Forelimb muscle (tissue), 1 donor: ENCODE measurements at places on chromosomes 3 and 15.

- no peak for DNase-seq
Measured at GRCh38 chr3:49998326-49998725, 58.4 kb downstream of the RBM6 start.

GRCh38 chr3:153658136-153658535, 463.1 kb upstream of the ARHGEF26 start:
- no peak for DNase-seq

DNA sequence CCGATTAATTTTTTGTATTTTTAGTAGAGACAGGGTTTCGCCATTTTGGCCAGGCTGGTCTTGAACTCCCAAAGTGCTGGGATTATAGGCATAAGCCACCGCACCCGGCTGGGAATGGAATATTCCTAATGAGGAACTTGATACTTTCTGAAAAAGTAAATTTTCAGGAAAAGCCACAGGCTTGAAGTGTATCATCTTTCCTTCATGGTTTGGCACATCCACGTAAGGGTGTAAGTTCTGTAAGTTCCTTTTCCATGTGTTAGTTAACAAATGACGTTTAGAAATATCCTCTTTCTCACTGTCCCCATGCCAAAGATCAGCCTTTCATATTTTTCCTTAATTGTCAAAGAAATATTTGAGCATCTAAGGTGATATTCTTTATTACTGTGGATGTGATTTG, 24.9 kb downstream of the TMEM45A start:
- no peak for DNase-seq

DNA sequence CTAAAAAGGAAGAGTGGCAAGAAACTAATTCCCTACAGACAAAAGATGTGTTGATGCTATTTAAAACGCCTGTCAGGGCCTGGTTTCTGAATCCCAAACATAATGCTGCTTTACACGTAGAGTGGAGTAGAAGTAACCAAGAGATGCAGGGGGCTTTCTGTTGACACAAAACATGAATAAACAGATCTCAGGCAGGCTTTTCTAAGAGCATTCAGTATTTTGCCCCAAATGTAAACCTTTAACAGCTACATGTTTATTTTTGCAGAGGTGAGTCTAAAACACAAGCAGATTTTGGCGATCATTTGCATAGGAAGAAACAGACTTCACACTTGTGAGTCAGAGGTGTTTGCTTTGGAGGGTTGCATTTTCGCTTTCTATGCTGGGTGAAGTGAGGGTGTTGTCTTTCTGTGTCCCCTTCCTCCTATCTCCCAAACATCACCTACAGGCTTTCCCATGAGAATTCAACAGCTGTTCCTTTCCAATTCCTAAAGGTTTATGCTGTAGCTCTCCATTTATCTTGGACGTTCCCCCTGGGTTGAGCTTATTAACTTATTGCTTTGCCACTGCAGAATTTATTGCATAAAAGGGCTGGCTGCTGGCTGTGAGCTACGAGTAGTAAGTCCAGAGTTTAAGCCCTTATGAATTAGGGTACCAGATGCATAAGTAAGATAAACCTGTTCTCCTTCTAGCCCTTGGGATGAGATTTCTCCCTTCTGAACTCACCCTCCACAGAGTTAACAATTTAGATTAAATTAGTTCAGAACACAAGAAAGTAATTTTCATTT, 156.7 kb downstream of the DIPK2A start:
- no peak for DNase-seq

- DNase-seq: no peak
Measured at GRCh38 chr3:79846148-79846933, 78.5 kb upstream of the ROBO1 start.

DNA sequence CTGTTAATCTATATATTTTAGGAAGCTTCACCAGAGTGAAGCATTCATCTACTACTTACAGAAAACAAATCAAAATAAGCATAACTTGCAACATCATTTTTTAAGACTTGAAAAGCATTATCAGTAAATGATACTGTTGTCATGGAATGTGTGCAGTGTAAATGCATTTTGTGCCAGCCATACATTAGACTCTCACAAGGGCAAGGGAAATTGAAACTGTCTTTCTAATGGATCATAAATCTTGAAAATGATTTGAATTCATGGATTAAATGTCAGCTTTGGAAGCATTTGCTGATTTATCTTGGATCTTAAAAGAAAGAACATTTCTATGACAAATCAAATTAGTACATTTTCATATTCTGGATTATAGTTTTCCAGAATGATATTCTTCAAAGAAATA, 338.3 kb upstream of the SGO1 start:
- no peak for DNase-seq

- no peak for DNase-seq
Measured at GRCh38 chr15:49901996-49902684, 216.9 kb downstream of the ATP8B4 start.

DNA sequence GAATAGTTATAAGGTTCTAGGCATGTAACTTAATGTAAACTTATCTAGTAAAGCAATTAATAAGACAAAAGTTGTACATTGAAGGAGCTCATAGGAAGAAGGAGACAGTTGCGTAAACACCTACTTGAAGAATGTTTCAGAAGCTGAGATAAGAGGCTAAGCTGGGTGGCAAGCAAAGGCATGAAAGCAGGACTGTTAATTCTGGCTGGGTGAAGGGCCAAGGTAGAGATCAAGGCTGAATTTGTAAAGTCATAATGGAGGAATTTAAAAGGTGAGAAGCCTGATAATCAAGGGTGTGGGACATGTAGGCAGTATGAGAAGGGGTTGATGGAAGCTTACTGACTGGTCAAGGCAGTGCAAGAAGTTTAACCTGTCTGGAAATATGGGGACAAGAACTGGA, 80.4 kb upstream of the TGFBR2 start:
- no peak for DNase-seq

DNA sequence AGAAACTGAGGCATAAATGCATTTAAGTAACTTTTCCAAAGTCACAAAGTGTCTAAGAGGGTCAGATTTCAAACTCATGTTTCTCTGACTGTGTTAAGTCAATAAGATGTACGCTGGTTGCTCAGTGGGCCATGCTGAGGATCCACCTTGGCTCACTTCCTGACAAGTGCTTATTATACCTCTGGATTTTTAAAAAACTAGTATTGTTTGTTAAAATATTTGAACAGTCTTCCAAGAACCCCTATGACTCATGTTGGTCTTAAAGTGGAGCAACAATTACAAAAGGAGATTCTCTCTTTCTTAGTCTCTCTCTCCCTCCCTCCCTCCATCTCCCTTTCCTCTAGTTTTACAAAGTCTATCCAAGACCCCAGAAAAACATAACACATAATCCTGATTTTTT, 1050.2 kb downstream of the AGBL1 start:
- no peak for DNase-seq

DNA sequence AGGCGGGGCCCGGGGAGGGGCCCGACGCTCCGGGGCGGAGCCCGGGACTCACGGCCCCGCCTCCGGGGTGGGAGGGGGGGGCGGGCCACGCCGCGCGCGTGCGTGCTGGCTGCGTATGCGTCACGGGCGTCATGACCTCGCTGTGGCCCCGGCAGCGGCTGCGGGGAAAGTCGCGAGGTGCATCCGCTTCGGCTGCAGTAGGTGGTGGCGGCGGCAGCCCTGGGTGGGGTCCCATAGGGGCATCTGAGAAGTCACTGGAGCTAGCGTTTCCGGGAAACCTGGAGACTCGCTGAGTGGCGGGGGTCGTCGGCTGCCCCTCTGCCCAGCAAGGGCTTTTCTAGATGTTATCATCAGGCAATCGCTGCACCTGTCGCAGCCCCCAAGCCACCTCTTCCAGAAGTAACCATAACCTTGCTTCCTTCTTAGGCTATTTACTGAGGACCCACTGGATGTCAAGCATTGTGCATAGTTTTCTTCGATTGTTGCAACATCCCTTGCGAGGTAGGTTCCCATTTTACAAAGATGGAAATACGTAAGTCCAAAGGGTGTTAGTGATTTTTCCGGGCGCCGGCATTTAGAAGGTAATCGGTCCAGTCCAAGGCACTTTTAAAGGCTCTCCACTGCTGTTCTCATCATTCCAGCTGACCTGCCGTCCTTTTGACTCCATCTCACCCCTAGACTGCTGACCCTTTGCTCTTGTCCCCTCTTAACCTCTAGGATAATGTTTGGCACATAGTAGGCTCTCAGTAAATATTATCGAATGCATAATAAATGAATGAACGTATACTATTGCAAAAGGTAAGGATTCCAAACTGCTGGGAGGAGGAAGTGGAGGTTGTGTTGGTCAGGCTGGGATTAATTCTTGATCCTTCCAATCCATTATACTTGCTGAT, at the start of gene GDPGP1:
TSS of gene GDPGP1 (plus strand) at position 114 of the 893 bp plus-strand sequence. CDS start 6,700 bp downstream, outside the sequence.
- DNase-seq: no peak

GRCh38 chr3:45211466-45212094, 14.5 kb downstream of the TMEM158 start:
- DNase-seq: no peak

- no peak for DNase-seq
Measured at GRCh38 chr3:157931517-157931916, 174.7 kb downstream of the SHOX2 start.

GRCh38 chr3:10599444-10599843, 94.1 kb upstream of the ATP2B2 start:
- no peak for DNase-seq

DNA sequence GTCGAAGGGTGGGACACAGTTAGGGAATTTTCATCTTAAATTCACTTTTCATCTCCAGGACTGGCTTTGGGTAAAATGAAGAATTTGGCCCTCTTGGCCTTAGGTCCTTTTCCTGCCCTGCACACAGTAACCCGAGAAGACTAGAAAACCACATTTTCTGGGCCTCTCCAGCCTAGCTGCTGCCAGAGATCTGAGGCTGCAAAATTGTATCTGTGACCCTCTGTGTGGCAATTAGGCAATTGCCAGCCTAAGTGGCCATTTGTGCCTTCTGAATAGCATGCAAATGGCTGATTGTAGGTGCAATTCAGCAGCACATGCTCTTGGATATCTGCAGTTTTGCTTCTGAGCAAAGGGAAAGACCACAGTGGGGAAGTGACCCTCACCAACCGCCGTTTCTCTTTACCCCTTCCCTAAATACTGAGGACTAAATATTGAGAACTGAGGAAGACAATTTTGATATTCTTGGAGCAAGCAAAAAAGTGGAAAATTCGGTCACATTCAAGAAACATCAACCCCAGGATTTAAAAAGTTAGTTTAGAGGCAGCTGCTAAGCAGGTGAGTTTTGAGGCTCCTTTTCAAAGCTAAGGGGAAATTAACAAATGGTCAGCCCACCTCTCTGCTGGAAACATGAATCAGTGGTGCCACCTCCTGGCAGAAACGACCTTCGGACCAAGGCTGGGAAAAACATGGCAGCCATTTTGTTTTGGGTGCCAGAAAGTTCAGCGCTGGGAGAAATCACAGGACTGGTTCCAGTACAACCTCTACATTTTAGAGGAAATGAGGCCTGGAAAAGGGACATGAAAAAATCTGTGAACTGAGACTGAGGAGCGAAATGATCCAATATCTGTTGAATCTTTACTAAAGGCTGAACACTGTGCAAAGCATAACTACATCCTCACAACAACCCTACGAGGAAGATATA, 56.6 kb upstream of the PRTG start:
- no peak for DNase-seq

DNA sequence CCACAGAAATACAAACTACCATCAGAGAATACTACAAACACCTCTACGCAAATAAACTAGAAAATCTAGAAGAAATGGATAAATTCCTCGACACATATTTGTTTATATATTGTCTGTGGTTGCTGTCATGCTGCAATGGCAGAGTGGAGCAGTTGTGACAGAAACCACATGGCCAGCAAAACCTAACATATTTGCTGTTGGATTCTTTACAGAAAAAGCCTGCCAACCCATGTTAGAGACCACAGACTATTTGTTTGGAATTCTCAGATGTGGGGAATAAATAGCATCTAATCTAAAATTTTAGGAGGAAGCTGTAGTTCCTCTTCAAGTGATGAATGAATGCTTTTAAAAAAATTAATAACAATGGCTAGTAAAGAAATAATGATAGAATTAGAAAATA, 341.6 kb upstream of the AZI2 start:
- DNase-seq: no peak

DNA sequence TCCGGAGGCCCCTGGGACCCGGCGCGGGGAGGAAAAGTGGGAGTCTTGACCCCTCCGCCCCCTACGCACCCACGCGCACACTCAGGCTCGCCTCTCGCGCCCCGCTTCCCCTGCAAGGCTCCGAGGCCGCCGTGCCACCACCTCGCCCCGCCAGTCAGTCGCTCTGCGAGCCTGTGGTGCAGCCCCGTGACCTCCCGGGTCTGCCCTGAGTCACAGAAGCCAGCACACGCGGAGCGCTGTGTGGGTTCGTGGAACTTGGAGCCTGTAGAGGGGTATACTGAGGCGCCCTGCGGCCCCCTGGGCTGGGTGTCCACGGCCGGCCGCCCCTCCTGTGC, 380 bp upstream of the ALS2CL start:
- no peak for DNase-seq

- no peak for DNase-seq
Measured at GRCh38 chr3:128107834-128108233, 15.8 kb downstream of the RUVBL1 start.

- DNase-seq: no peak
Measured at GRCh38 chr3:42631620-42632019, 21.9 kb upstream of the ZBTB47 start.

DNA sequence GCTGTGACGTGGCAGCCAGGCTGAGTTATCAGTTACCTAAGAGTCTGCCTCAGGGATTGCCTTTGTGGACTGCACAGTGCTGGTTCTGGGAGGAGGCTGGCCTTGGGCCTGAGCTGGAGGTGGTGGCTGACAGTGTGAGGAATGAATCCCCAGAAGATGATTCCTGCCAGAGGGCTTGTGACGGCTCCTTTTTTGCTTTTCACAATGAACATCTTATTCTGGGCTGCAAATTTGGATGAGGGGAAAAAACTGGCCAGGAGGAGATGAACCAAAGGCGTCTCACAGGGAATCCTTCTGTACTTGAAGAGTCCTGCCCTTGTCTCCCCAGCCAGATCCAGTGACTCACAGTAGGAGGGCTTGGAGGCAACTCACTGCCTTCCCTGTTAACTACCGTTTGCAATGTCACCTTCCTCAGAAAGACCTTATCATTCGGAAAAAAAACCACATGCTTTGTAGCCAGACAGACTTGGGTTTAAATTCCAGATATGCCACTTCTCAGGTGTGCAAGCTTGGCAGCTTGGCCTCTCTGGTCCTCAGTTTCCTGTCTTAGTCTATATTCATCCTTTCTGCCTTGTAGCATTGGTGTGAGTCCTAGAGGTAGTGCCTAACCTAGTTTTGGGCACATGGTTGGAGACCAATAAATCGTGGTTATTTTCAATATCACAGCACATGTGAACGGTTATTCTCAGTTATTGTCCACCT, 19.1 kb downstream of the ST6GAL1 start:
- no peak for DNase-seq

DNA sequence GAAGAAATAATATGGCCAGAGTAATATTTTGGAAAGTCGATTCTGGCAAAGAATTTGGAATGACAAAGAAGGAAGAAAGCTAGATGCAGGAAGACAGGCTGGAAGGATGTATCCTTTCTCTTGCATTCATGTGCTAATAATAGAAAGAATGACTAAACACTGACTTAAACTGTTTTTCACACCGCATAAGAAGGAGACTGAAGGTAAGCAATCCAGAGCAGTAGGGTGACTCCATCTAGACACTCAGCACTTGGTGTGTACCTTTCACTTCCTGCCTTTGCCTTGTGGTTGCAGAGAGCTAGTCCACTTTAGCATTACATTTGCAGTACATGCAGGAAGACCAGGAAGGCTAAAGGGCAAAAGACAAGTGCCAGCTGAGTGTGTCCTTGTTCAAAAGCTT, 234.6 kb downstream of the RBMS3 start:
- DNase-seq: no peak
